ENCODE measurements at places on chromosomes 1 and 21.
A peak's percentile ranks its signal among the peaks of the same experiment; 100 is the strongest.

GRCh38 chr21:37365517-37366481 lies 774 bp upstream of the DYRK1A start:
- peak; percentile 76 for DNase-seq

DNA sequence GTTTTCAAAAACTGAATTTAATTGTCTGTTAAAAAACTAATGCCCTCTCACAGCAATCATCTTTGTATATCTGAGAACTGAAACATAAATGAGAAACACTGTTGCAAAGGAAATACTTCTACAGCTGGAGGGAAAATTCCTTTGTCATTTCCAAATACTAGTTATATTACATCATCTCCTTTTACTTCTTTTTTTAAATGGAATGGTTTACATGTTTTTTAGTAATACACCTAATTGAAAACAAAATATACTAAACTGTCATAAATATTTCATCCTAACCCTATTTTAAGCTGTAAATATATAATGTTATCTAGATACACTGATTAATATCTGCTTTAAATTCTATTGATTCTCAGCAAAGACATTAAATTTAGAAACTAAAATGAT lies 19.1 kb downstream of the CDC42BPA start:
- no peak for DNase-seq

DNA sequence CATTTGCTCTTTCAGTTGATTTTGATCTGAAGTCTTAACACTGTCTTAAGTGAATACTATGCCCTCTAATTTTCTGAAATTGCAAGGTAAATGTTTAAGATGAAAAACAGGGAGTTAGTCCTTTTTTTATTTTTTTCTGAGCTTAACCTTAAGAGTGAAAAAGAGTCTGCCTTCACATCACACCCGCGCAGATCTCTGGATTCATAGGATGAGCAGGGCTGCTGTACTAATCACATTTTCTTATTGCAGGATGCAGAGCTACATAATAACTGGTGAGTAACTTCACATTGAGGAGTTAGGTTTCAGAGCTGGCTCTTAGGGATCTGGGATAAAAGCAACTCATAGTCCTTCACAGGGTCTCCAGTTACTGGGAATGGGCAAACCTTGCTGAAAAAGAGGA lies 188.7 kb upstream of the ATP1B1 start:
- DNase-seq, result no peak

GRCh38 chr1:35120458-35121133 lies 41.4 kb downstream of the ZMYM1 start:
- peak; percentile 26 for DNase-seq

- DNase-seq, result no peak
Measured at GRCh38 chr1:62271134-62271533, 48.1 kb downstream of the KANK4 start.

DNA sequence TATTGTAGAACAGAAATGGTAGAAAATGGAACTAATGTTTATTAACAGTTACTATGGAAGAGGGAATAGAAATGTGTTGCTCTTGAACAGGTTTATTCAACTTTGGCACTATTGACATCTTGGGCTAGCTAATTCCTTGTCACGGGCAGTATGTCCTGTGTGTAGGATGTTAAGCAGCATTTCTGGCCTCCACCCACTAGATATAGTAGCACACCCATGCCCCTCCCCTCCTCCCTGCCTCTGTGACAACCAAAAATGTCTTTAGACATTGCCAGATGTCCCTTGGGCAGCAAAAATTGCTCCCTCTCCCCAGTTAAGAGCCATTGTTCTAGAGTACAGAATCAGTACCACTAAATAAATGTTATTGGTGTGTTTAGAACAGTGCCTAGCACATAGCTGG lies 91.4 kb upstream of the TPTE start:
- no peak for DNase-seq
